Renal pelvis (tissue), 12 donors: ENCODE measurements at places on chromosomes 1 and 21. TPM values are rescaled to one million over a fixed set of nuclear protein-coding genes. Genes with fewer than 3 reads are reported as not detected.

DNA sequence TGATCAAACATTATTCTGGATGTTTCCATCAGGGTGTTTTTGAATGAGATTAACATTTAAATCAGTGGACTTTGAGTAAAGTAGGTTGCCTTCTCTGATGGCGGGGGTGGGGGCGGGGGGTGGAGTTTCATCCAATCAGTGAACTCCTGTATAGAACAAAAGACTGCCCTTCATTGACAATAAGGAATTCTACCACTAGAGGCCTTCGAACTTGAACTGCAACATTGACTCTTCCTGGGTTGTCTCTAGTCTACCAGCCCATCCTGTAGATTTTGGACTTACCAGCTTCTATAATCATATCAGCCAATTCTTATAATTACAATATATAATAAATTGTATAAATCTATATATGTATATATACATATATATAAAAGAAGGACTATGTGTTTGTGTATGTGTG, 520.4 kb upstream of the CXADR start:
- DNase-seq: no peak

DNA sequence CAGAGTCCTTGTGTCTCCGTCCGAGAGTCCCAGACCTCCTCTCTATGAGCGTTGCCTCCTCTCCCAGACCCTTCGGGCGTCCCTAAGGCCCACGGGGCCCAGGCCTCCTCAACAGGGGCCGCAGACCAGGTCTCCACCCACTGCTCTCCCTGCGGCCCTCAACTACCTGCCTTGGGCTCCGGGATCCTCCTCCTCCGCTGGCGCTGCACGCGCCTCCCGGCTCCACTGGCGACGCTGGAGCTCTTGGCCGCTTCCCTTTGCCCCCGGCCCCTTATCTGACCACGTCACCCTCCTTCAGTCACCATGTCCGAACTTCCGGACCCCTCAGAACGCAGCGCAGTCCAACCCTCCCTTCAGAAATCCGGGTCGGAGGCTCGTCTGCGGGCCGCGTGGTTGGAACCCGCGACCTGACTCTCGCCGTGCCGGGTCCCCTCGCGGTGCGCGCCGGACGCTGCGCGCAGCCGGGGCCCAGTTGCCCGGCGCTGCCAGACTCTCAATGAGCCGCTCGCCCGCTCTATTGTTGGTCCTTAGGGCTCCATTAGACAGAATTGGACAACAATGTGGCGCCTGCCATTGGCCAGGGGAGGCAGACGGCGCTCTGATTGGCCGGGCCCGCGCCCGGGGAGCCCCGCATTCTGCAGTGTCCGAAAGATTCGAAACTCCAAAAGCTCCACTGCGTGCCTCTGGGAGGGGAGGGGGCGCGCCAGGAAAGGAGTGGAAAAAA, at the start of gene DMRTA2:
DMRTA2 (minus strand) TSS at position 498 of the 724 bp plus-strand sequence. CDS start 1,907 bp downstream, outside the sequence.
- DNase-seq: no peak

ROR1 gene
- polyA plus RNA-seq: 31.2 TPM

- DNase-seq: no peak
Observed at GRCh38 chr21:28971171-28971570, 21.5 kb downstream of the LTN1 start.

LAD1 gene
- polyA plus RNA-seq: 30.0 TPM

- DNase-seq: no peak
Observed at GRCh38 chr1:203090421-203091198, 4.8 kb upstream of the MYOG start.

- no peak for DNase-seq
Observed at GRCh38 chr1:92273039-92273438, 25.7 kb downstream of the GLMN start.

- peak; percentile 39 for DNase-seq
Observed at GRCh38 chr21:27570306-27570868, 603.5 kb upstream of the ADAMTS5 start.

- no peak for DNase-seq
Observed at GRCh38 chr1:109725510-109725909, 13.5 kb downstream of the GSTM5 start.

DNA sequence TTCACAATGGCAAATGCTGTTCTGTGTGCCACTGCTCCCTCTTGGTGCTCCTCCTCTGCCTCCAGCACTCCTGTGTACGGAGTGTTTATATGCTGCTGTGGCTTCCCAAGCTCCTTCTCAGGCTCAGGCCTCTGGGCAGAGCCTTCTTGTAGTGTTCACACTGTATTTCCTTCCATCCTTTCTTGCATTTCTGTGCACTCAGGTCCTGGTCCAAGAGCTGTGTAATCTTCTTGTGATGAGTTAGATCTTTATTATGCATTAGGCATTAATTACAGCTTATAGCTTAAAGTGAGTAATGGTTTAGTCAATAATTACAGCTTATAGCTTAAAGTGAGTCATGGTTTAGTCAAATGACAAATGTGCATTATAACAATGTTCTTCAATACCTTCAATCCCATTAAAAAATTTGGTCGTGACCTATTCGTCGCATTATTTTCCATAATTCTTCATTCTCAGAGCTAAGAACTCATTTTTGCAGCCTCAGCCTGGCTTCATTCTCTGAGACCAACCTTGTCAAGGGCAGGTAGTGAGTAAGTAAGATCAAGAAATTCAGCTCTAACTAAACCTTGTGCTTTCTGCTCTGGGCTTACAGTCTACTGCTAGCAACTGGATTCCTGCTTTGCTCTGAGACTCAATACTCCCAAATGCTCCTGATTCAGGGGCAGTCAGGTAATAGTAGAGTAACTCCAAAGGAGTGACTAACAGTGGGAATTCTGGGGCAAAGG, 154.5 kb upstream of the SPAG17 start:
- DNase-seq: no peak

- DNase-seq: no peak
Observed at GRCh38 chr1:1922956-1923833, 4.1 kb upstream of the TMEM52 start.

- DNase-seq: no peak
Observed at GRCh38 chr1:37484325-37485051, 10.1 kb downstream of the ZC3H12A start.

DNA sequence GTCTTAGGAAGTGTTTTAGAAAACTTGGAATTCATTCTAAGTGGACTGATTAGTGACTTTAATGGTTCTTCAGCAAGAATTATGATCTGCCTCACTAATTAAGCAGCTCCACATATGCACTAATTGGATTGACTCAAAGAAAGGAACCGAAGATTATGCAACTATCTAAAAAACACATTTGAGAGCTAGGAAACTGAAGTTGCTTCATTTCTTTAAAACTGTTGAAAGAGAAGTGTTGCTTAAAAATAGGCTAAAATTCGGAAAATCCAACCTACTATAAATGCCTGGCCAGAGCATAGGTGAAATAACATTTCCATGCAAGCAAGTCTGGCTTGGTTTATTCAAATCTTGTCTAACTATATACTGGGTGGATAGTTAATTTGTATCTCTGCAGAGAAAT, 502.9 kb upstream of the ZRANB2 start:
- DNase-seq: no peak

- DNase-seq: no peak
Observed at GRCh38 chr1:205430696-205431305, 8.9 kb upstream of the LEMD1 start.

NUF2 gene
- polyA plus RNA-seq: 26.6 TPM

DNA sequence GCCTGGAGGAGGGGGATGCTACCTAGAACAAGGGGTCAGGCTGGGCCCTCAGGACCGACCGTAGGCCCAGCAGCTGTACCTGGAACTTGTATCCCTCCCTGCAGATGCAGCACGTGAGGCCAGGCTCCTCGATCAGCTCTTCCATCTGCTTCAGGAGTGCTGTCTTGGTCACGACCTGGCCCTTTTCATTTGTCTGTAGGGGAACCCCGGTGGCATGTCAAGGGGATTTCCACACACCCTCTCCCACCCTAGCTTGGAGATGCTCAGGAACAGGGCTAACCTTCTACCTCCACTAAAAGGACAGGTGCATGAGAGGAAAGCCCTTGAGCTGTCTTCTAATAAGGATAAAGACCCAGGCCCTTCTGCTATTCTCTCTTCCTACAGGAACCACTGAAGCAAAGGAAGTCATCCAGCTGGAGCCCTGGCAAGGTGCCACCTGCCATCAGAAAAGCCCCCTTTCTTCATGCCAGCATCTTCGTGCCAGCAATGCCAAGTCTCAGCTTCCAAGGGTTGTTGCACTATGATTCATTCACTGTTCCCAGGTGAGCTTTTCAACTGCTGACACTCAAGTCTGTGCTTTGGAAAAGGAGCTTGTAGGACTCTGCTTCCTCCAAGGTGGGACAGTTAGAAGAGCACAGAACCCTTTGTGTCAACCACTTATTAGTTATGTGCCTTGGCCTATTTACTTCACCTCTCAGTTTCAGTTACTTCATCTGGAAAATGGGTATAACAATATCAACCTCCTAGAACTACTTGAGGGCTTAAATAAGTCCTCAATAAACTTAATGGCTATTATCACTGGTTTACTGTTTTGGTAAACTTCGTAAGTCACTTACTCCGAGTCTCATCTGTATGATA, 122.1 kb downstream of the UBR4 start:
- DNase-seq: no peak

ATP1A2 gene
- polyA plus RNA-seq: 5.1 TPM

DNA sequence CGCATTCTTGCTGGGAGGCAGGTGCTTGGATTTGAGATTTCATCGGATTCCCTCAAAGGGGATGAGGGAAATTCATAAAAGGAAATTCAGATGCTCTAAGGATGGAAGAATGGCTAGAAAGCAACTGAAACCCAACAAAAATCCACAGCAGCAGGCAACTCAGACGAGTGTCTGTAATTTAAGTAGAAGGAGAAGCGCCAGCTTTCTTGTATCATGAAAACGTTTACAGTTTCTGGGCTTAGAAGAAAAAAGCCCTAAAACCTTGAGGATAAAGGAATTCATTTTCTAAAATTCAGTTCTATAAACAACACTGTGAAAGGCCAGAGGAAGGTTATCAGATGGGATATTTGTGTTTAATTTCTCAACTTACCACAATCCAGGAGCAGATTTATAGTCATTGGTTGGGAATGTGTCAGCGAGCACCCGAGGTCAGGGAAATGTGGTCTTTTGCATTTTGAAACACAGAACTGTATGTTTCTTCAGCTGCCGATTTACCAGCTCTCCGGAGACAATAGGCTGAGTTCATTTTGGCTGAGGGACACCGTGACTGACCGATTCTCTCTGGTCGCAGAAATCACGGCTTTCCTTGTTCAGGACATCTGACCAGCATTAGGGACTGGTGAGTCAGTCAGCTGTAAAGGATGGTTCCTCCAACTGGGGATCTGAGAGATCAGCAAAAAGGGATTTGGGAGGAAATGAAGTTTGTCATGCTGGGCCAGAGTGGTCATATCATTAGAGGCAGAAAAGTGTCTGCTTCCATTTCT, 111.6 kb upstream of the ERRFI1 start:
- DNase-seq: peak; percentile 71

DNA sequence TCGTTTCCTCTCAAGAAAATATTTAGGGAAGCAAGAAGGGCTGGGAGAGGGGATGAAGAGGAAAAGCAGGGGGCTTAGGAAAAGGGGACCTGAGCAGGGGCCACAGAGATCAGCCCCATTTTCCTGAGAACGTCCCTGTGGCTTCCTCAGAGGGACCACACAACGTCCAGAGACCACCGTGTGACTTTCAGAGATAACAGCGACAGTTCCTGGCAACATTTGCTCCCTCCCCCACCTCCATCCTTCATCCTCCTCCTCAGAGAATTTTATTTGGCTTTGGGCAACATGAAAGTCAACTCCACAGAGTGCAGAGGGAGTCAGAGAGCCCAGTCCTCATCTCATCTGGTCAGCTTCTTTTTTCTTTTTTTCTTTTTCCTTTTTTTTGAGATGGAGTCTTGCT, 50.9 kb downstream of the RUNX1 start:
- DNase-seq: no peak

DNA sequence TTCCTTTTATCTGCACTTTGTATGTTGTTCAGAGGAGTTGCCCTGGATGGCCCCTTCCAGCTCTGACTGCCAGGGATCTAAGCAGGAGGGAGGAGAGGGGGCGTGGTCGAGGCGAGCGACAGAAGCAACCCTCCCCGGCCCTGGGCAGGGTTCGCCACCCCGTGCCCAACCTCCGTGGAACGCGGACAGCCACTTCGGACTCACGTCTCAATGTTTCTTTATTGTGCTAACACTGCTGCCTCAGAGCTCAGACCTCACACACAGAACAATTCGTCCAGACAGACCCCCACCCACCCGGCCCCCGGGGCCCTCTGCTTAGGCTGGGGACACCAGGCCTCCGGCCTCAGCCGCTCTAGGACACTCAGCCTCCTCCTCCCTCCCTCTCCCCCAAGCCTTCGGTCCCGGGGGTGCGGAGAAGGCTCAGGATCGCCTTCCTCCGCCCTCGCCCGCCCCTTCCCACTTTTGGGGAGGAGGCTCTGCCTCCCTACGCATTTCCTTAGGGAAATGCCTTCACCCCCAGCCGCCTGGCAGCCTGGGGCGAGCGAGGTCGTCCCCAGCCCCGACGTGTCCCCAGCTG, 8.3 kb downstream of the VSIG8 start:
- peak; percentile 54 for DNase-seq

DNA sequence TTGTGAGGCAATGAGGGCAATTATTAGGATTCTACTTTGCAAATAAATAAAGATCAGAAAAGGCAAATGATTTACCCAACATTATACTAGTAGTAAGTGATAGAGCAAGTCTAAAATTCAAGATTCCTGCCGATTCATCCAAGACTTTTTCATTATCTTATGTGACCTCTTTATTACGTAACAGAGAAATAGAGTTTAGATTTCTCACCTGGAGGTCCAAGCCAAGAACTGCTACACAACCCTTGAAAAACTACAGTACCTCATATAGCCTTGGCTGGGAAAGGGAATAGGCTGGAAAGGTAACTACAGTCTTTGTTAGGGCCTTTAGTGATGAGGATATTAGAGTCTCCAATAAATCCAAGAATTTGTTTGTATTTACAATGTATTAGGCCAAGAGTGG, 13.3 kb downstream of the EEIG2 start:
- no peak for DNase-seq

DNA sequence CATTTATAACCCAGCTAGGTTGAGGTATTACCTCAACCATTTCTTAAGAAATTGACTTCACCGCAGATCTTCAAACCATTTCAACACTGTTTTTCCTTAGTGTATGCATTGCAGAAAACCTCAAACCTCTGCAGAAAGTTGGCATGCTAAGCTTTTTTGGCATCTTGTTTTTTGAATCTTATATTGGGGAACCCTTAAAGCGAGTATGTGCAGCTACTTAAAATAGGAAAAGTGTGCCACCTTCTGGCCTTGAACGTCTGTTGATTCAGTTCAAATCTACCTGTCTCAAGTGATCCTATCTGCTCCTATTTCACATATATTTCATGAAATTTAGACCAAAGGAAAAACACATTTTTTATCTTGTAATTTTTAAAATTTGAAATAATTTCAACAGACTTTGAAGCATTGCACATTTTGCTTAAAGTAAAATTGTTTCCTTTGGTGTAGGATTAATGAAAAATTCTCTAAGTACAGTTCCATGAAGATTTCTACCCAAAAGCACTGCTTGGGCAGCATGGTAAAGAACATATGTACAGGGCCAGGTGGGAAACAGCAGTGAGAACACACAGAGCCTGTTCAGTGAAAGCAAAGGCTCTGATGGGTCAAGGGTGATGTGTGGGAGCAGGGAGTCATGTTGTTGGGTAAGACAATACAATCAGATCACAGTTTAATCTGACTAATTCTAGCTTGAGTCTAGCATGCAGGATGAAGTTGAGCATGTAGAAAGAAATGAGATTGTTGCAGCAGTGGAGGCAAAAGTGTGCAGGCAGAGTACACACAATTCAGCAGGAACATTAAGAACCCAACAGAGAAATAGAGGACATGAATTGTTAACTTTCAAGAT, 17.2 kb downstream of the HENMT1 start:
- peak; percentile 66 for DNase-seq
